GF-D8 (cell line): ENCODE measurements at places on chromosomes 1 and 21.

- DNase-seq, result no peak
These were observed 633.3 kb downstream of the PTPRC start for GRCh38 chr1:199272139-199272544.

DNA sequence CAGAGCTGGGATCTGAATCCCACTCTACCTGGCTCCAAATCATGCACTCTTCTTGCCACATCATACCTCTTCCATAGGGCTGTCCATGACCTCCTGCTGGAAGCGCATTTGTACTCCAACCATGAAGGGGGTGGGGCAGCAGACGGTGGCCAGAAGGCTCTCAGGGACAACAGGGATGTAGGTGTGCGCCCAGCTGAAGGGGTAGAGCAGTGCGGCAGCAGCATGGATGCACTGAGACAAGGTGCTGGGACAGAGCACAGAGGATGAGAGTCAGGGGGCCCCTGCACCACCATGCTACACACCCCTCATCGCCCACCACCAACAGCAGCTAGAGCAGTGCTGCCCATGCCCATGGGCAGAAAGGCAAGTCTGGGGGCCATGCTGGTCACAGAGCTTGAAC is 8.4 kb downstream of the DENND2D start:
- no peak for DNase-seq

DNA sequence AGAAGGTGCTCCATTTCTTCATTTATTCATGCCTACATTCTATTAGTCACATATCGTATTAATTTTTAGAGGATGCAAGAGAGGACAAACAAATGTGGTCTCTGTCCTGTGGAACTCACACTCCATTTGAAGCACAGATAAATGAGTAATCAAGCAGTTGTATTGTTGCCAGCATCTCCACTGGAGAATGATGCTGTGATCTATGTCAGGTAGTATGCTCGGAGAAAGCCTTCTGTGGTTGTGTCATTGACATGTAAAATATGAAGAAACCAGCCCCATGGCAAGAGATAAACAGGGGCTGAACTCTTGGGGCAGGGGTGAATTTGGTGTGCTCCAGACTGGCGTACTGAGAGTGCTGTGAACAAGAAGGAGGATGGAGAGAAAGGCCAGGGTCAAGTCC is 101.2 kb downstream of the FASLG start:
- no peak for DNase-seq

DNA sequence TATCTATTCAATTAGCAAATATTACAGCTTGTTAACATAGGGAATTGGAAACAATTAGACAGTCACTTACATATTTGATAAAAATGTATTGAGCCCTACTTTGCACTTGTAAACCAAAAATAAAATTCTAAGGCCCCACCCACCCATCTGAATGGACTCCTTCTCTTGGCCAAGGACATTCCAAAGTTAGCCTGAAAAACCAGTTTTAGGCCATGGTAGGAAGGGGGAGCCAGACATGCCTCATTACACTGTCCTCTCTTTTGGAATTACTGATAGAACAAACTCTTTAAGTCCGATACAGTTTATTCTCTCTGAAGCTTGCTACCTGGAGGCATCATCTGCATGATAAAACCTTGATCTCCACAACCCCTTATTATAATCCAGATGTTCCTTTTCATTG is 28.0 kb upstream of the TSPAN2 start:
- DNase-seq, result no peak

DNA sequence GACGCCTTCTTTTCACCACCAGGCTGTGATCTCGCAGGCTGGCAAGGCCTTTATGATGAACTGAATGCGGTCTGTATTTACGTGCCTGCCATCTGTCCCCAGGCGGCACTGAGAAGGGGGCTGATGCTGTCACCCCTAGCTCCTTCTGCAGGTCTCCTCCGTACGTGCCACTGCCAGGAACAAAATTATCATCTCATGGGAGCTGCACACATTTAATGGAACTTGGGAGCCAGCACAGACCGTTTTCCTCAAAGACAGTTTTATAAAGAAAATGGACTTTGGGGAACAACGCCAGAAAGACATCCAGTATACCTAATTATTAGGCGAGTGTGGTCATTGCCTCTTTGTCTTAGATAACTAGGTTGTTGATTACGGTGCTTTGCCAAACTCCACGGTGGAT is 434.5 kb downstream of the KIF26B start:
- no peak for DNase-seq

GRCh38 chr1:8945568-8945967 is at the start of gene CA6:
Gene CA6 (plus strand): TSS chr1:8945868. CDS start chr1:8945887, 19 bp downstream.
- no peak for DNase-seq

DNA sequence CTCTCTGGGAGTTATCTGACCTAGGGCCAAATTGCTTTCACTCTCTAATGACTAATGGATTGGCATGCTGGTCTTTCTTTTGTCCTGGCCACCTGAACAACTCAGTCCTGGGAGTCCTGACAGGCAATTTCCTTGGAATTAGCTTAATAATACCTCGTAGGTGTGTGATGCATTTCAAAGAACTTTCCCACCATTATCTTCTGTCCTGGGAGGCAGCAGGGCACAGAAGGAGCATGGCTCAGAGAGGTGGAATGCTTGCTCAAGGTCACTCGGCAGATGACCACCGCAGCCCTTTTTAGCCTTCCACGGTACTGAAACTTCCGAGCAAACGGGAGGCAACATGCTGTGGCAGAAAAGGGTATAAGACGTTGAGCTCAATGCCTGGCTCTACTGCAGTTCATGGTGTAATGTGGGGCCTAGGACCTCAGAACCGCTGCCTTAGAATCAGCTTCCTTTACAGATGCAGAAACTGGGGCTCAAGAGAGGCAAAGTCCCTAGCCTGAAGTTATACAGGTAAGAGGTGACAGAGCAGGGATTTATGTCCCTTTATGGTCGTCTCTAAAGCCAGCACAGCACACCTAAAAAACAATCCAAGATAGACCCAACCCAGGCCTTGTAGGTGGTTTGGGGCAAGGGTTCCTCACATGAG is 3.2 kb downstream of the ID3 start:
- DNase-seq, result no peak

DNA sequence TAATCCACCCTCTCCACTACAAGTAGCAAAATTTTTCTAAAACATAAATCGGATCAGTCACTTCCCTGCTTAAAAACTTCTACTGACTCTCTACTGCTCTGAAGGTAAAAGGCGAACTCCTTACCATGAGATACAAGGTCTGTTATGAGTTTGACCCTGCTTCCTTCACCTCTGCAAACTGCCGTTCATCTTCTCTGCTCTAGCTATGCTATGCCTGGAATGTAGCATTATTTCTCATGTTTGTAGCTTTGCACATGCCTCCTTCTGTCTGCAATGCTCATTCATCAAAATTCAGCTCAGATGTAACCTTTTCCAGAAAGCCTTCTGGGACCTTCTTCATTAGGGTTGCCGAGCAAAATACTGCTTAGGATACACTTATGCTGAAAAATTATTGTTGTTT is 30.8 kb downstream of the RPL5 start:
- no peak for DNase-seq

DNA sequence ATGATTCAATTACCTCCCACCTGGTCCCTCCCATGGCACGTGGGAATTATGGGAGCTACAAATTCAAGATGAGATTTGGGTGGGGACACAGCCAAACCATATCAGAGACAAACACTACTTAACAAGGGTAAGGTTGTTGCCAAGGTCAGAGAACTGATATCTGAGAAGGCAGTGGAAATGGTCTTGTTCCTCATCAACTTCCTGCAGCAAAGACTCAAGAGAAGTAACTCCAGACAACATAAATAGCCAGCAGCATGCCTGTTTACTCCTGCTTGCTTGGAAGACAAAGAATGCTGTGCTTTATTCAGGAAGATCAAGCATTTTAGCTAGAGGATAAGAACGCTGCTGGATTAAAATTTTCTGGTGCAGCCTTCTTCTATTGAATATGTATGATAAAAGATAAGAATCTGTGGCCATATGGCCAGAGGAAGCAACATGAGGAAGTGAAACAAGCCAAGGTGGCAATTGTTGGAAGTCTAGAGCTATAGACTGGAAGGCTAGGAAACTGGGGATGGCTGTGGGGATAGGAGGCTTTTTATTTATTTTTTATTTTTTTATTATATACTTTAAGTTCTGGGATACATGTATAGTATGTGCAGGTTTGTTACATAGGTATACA is 36.4 kb downstream of the DDAH1 start:
- peak; percentile 28 for DNase-seq

DNA sequence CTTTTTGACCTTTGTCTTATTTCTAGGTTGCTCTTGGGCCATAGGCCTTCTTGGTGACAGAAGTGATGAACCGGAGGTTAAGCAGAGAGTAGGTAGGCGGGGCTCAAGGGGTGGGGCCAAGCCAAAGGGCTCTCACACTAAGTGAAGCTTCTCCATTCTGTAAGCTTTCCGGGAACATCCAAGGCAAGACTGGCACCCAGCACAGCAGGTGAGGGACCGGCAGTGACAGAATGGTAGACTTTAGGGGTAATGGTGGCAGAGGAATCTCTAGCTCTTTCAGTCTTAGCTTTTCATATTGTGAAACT is at the start of gene TNFAIP8L2:
Gene TNFAIP8L2, plus strand, starts transcription at position 135 of the 305 bp plus-strand sequence. CDS start 2,049 bp downstream, outside the sequence.
- DNase-seq, result peak; percentile 78

GRCh38 chr1:226875641-226876295 is 5.4 kb downstream of the PSEN2 start:
- DNase-seq, result no peak

DNA sequence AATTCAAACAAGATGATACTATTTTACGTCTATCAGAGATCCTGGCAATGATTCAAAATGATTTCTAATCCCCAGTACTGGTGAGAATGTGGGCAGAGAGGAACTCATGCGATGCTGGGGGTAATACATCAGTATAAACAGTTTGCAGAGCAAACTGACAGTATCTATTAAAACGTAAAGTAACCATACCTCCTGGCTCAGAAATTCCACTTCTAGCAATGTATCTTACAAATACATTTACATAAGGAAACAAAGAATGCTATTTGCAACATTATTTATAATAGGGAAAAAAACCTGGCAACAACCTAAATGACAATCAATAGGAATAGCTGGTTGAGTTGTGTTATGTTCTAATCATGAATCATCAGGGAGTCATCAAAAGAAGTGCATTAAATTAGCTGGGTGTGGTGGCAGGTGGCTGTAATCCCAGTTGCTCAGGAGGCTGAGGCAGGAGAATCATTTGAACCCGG is 15.9 kb downstream of the RCAN1 start:
- DNase-seq, result no peak

GRCh38 chr21:45443595-45444181 is 38.7 kb downstream of the COL18A1 start:
- peak; percentile 8 for DNase-seq

GRCh38 chr1:214310010-214310409 is 29.1 kb downstream of the SMYD2 start:
- DNase-seq, result no peak

DNA sequence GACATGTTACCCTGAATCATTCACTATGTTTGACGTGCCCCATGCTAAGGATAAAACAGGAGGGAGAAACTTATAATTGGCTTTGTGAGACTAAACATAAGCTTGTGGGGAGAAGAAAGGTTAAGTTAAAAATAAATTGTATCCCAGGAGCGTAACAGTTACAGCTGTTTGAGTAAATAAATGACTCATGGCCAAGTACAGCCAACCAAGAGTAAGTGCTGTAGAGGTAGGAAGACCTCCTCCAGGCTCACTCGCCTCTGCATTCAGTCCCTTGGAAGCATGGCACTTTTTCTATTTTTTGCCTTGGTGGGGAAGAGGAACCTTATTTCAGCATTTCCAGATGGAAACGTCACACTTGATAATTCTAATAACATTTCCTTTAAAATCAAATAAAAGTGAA is 116.5 kb downstream of the ZP4 start:
- no peak for DNase-seq

DNA sequence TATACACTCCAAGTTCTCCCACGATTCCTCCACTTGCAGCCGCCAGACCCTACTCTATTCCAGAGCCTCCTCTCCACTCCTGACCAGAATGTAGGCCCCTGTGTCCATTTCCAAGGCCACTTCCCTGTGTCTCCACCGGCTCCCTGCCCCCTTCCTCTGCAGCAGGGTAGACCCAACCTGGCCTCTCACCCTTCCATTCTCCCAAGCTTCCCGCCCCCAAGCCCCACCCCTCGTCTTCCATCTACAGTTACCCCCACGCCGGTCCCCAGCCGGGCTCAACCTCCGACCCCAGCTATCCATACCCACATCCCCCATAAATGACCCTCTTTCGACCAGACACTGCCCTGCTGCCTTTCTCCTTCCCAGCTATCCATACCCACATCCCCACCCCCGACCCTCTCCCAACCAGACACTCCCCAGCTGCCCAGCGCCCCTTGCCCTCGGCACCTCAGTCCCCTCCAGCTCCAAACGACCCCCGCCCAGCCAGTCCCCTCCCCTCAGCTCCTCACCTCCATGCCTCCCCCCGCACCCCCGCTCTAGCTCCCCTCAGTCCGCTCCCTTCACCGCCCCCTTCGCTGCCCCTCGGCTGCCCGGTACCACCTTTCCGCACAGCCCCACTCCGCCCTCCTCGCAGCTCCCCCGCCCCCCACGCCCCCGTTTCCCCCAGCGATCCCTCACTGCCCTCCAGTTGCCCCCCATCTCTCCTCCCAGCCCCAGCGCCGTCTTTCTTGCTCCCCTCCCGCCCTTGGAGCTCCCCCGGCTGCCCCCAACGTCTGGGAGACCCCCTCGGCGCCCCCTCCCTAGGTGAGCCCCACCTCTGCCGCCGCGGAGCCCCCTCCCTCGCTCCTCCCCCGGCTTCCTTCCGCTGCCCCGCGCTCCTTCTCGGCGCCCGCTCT is 670 bp downstream of the RAB3B start:
- DNase-seq, result no peak

- no peak for DNase-seq
These were observed 860.4 kb downstream of the PLA2G4A start for GRCh38 chr1:187689129-187689528.

- no peak for DNase-seq
These were observed 5.0 kb upstream of the RNF2 start for GRCh38 chr1:185040408-185040735.

- no peak for DNase-seq
These were observed 41.2 kb downstream of the GADD45A start for GRCh38 chr1:67726224-67726623.

- no peak for DNase-seq
These were observed 51.2 kb downstream of the KCNJ15 start for GRCh38 chr21:38307771-38308531.

DNA sequence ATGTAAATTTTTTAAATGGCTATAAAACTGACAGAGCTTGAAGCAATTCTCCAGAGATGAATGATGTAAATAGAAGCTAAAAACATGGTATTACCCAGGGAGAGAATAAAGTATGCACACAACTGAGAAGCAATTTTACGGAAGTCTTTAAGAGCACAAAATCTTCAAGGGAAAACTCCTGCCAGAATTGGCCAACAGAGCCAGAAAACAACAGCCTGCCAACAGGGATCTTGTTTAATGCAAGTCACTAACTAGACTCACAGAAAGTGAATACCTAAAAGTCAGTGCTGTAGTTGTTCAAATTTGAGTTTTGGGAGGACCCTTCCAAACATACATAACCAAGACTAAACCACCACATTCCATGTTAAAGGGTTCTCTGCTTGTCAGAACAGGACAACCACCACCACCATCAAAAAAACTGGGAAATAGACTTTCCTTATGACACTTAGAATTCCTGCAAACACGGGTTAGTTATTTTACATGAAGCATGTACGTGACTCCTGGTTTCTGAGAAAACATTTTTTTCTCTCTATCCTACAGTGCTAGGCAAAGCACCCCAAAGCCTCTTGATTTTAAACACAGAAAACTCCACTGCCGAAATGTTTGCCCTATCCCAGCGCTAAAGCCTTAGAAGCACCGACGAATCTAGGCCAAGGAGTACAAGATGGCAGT is 1.6 kb downstream of the EPS15 start:
- DNase-seq, result no peak

- peak; percentile 97 for DNase-seq
These were observed 3.8 kb downstream of the PTAFR start for GRCh38 chr1:28172713-28173150.
